Activated T-cell treated with anti-CD3 and anti-CD28 coated beads, Interleukin-2, amount 50 U/mL, for 72 hours (primary cell): ENCODE measurements at places on chromosomes 11 and 22.

GRCh38 chr11:20080032-20080685, 80.1 kb downstream of the DBX1 start:
- no peak for DNase-seq

- no peak for DNase-seq
Measured at GRCh38 chr22:46010951-46011626, 34.1 kb upstream of the WNT7B start.

DNA sequence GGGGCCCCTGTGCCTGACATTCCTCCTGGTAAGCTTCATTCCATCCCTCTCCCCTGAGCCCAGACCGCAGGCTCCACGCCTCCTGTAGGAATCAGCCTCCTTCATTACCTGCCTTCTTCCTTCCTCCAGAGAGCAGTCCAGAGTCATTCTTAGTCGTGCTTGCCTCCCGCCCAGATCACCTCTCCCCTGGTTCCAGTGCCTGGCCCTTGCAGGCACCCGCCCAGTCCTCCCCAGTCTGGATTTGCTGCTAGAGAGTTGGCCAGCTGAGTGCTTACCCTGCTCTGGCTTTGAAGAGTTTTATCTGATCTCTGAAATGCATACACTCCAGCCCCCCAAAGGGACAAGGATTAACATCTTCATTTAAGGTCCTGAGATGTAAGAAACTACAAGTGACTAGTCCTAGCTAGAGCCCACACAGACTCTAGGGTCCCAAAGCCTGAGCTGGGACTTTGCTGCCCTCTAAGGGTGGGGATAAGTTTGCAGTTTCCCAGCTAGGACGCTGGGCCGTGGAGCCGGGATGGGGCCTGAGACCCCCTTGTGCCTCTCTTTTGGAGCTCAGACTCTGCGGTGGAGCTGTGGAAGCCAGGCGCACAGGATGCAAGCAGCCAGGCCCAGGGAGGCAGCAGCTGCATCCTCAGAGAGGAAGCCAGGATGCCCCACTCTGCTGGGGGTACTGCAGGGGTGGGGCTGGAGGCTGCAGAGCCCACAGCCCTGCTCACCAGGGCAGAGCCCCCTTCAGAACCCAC, 1.6 kb downstream of the NR1H3 start:
- peak; percentile 46 for DNase-seq

GRCh38 chr11:114166897-114167323, 107.4 kb downstream of the ZBTB16 start:
- DNase-seq: no peak

GRCh38 chr11:114317787-114318137, 21.6 kb downstream of the NNMT start:
- peak; percentile 2 for DNase-seq

DNA sequence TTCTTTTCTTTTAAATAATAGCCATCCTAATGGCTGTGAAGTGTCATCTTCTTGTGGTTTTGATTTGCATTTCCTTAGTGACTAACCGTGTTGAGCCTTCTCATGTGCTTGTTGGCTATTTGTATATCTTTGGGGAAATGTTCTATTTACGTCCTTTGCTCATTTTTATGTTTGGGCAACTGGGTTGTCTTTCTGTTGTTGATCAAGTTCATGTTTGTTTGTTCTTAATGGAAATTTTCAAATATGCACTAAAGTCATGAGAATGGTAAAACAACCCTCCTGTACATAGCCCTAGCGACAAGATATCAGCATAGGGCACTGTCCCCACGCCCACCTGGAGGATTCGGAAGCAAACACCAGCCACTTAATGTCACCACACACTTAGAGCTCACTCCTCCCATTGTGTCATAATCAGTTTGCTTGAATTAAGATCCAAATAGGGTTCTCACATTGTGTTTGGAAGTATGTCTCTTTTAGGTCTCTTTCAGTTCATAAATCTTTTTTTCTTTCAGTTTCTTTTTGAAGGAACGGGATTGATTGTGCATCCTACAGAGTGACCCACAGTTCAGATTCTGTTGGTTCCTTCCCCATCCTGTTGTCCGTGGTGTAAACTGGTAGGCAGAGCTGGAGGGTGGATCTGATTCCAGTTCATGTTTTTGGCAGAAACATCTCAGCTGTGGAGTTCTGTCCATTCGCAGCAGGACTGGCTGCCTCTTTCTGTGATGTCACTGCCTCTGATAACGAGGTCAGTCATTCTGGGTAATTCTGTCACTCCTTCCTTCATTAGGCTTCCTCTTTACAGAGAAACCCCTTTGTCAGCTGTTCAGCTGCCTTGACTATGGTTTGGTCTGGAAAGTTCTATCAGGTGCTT, 26.4 kb upstream of the ADORA2A start:
- no peak for DNase-seq

DNA sequence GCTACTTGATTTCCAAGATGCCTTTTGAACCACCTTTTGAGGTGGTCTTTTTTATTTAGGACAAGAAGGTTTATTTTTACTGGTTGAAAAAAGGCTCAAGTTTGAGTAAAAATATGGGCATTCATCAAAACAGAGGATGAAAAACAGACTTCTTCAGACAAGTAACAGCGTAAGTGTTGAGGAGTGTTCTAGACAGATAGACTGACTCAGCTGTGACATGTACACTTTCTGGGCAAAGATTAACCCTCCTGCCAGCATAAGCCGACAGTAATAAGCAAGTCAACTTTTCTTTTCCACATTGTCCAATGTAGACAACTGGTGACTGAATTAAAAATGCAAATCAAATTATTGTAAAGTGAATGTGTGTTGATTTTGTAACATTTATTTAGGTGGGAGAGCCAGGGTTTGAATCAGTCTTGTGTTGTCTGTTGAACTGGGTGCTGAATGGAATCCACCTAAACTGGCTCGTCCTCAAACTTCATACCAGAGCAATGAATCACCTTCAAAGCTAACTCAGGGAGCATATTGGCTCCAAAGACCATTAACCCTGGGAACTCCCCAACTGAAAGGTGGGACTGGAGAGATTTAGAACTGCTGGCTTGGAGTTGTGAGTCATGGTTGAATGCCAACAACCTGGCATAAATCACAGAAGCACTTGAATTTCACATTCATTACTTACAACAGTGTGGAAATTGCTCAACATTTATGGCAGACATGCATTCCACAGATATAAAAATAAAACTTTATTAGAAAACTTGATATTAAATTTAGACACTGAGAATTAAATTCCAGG, 377.0 kb downstream of the ETS1 start:
- no peak for DNase-seq
